OCI-M1 (cell line): ENCODE measurements at places on chromosomes 6 and 20.
A peak's percentile ranks its signal among the peaks of the same experiment; 100 is the strongest.

GRCh38 chr20:760751-761417 lies 7.4 kb downstream of the SLC52A3 start:
- no peak for DNase-seq

DNA sequence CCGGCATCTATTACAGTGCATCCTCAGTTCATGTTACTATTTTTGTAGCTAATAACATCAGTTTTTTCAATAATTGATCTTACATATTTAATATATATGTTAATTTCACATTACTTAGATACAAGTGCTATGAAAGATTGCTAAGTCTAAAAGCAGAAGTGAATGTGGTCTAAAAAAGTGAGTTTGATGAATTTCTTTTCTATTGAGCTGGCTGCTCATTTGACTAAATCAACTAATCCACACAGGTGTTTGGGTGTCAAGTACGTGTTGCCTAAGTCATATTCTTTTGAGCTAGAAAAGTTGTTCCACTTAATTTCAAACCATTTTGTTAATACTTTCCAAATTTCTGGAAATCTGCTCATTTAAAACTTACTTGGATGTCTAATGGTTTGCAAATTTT lies 46.6 kb upstream of the EZR start:
- peak; percentile 63 for DNase-seq

- DNase-seq = no peak
These were observed 107.1 kb downstream of the MRPL14 start for GRCh38 chr6:44020148-44020547.

- DNase-seq = peak; percentile 83
These were observed 21.8 kb downstream of the FAM209B start for GRCh38 chr20:56554869-56555268.

GRCh38 chr6:17446713-17447112 lies 53.3 kb downstream of the CAP2 start:
- no peak for DNase-seq
